Calu3 (cell line): ENCODE measurements at places on chromosomes 5 and 9. TPM values are rescaled to one million over a fixed set of nuclear protein-coding genes. Genes with fewer than 3 reads are reported as not detected.

DNA sequence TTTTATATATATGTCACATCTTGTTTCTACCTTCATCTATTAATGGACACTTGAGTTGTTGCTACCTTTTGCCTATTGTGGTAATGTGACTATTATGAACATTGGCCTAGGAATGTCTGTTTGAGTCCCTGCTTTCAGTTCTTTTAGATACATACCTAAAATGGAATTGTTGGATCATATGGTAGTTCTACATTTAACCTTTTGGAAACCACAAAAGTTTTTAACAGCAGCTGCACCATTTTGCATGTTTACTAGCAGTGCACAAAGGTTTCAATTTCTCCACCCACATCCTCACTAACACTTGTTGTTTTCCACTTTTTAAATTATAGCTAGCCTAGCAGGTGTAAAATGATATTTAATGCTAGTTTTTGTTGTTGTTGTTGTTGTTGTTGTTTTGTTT is 88.4 kb downstream of the GALNT10 start:
- peaks cover 7% of the 10 kb centered on the region for H3K4me1 ChIP-seq
- no peaks in the 10 kb centered on the region for H3K27me3 ChIP-seq
- H3K36me3 ChIP-seq = no peaks in the 10 kb centered on the region
- H3K4me3 ChIP-seq = no peak overlapping the region

GRCh38 chr5:179379321-179379890 is 34.1 kb upstream of the ADAMTS2 start:
- no peaks in the 10 kb centered on the region for H3K4me1 ChIP-seq
- no peaks in the 10 kb centered on the region for H3K36me3 ChIP-seq
- no peak overlapping the region for H3K4me3 ChIP-seq

GRCh38 chr5:160039810-160040470 is 31.0 kb downstream of the TTC1 start:
- no peaks in the 10 kb centered on the region for H3K27me3 ChIP-seq
- peaks cover 38% of the 10 kb centered on the region for H3K36me3 ChIP-seq
- DNase-seq = no peak
- H3K4me3 ChIP-seq = no peak overlapping the region

DNA sequence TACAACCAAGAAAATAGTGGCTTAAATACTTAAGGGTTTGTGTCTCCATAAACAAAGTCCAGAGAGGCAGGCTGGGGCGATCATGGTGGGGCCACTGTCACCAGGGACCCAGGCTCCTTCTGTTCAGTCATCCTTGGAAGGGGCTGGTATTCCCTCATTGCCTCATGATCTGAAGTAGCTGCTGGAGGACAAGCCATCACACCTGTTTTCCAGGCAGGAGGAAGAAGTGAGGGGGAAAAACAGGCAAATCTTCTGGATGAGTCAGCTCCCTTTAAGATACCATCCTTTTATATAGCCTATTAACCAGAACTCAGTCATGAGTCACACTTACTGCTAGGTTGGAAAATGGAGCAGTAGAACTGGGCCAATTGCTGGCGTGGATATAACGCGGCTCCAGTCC is 92.3 kb downstream of the DAP start:
- H3K4me3 ChIP-seq = no peak overlapping the region
- no peaks in the 10 kb centered on the region for H3K36me3 ChIP-seq
- no peaks in the 10 kb centered on the region for H3K4me1 ChIP-seq
- no peaks in the 10 kb centered on the region for H3K27me3 ChIP-seq

- H3K27me3 ChIP-seq = no peaks in the 10 kb centered on the region
- peaks cover 8% of the 10 kb centered on the region for H3K4me1 ChIP-seq
- no peak for DNase-seq
- no peak overlapping the region for H3K4me3 ChIP-seq
- H3K27ac ChIP-seq = no peak overlapping the region
- no peaks in the 10 kb centered on the region for H3K36me3 ChIP-seq
These were observed 24.9 kb downstream of the PITX1 start for GRCh38 chr5:135008981-135009735.

GRCh38 chr9:91162784-91163443 is 198.8 kb downstream of the AUH start:
- H3K27me3 ChIP-seq = no peaks in the 10 kb centered on the region
- no peak overlapping the region for H3K4me3 ChIP-seq
- H3K4me1 ChIP-seq = peaks cover 17% of the 10 kb centered on the region
- H3K36me3 ChIP-seq = peaks cover 4% of the 10 kb centered on the region
- DNase-seq = peak; percentile 14

- H3K4me1 ChIP-seq = peaks cover 20% of the 10 kb centered on the region
- H3K4me3 ChIP-seq = no peak overlapping the region
- H3K36me3 ChIP-seq = no peaks in the 10 kb centered on the region
- DNase-seq = no peak
- no peak overlapping the region for H3K27ac ChIP-seq
These were observed 31.1 kb upstream of the CETN3 start for GRCh38 chr5:90440644-90441043.

- no peaks in the 10 kb centered on the region for H3K27me3 ChIP-seq
- no peak for DNase-seq
- H3K4me1 ChIP-seq = no peaks in the 10 kb centered on the region
- H3K27ac ChIP-seq = no peak overlapping the region
- no peaks in the 10 kb centered on the region for H3K36me3 ChIP-seq
These were observed 202.8 kb downstream of the CWC27 start for GRCh38 chr5:64971513-64971912.

DNA sequence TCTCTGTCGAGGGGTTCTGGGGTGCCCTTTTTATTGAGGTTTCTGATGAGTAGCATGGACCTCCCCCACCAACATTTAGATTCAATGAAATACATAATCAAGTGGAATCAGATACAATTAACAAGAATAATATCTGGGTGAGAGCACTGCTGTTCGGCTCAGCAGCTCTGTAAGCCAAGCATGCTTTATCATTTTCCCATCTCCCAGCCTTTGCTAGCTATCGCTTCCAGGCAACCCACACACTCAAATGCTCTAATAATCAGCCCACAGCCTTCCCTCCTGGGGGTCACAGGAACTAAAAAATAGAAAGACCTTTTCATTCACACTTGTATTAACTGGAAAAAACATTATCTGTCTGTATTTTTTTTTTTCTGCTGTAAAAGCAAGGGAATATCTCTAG is 8.9 kb downstream of the PLPPR1 start:
- H3K27ac ChIP-seq = no peak overlapping the region
- H3K4me3 ChIP-seq = no peak overlapping the region
- no peak for DNase-seq
- no peaks in the 10 kb centered on the region for H3K36me3 ChIP-seq
- H3K27me3 ChIP-seq = peaks cover 48% of the 10 kb centered on the region

DNA sequence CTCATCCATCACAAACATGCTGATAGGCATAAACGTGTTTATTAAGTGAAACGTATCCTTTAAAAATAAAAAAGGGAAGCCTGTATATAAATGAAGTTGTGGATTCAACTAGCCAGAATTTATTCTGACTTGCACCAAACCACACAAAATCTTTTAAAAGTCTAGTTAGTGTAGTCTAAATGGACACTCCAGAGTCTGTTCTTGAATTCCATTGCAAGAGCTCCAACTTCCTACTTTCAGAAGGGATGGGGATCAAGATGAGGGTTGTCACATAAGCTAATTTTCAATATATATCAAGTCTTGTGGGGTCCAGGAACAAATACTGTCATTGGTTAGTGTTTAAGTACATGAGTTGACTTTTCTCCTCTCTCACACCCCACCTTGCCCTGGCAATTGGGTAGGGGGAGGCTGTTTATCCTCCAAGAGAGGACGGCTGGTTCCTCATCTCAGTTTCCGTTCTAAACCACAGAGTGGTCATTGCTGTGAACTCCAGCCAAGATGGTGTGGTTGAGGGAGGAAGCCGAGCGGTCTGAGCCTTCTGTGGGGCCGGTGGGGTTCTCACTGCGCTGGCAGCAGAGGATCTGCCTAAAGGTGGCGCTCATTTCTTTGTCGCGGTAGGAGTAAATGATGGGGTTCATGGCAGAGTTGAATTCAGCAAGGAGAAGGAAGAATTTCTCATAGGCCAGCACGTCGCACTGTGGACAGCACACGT is 163.2 kb downstream of the LPAR1 start:
- no peak overlapping the region for H3K27ac ChIP-seq
- DNase-seq = no peak
- H3K27me3 ChIP-seq = no peaks in the 10 kb centered on the region
- H3K36me3 ChIP-seq = no peaks in the 10 kb centered on the region
- no peaks in the 10 kb centered on the region for H3K4me1 ChIP-seq
- H3K4me3 ChIP-seq = no peak overlapping the region

GRCh38 chr5:31401691-31402090 is 130.2 kb downstream of the DROSHA start:
- no peaks in the 10 kb centered on the region for H3K4me1 ChIP-seq
- H3K27me3 ChIP-seq = no peaks in the 10 kb centered on the region
- H3K4me3 ChIP-seq = no peak overlapping the region

GRCh38 chr5:7894860-7895259 is 25.9 kb downstream of the MTRR start:
- H3K4me1 ChIP-seq = no peaks in the 10 kb centered on the region
- no peaks in the 10 kb centered on the region for H3K27me3 ChIP-seq
- H3K36me3 ChIP-seq = peaks cover 51% of the 10 kb centered on the region
- H3K4me3 ChIP-seq = no peak overlapping the region

DNA sequence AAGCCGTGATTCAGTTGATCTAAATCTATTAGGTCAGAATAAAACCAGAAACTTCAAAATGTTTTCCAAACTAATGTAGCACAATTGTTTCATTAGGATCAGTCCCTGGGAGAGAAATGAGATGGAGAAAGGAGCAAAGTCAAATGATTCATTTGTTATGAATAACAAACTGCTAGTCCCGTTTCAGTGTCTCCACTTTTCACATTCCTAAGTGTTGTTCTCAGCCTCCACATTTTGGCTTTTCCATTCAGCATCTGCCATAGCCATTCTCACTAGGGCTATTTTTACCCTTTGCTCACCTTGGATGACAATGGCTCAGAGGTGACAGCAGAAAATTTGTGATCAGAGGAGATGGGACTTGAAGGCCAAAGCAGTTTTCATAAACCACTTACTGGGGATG is 314.1 kb upstream of the KIF2A start:
- no peaks in the 10 kb centered on the region for H3K36me3 ChIP-seq
- H3K4me3 ChIP-seq = no peak overlapping the region
- no peak overlapping the region for H3K27ac ChIP-seq
- H3K27me3 ChIP-seq = peaks cover 20% of the 10 kb centered on the region

DNA sequence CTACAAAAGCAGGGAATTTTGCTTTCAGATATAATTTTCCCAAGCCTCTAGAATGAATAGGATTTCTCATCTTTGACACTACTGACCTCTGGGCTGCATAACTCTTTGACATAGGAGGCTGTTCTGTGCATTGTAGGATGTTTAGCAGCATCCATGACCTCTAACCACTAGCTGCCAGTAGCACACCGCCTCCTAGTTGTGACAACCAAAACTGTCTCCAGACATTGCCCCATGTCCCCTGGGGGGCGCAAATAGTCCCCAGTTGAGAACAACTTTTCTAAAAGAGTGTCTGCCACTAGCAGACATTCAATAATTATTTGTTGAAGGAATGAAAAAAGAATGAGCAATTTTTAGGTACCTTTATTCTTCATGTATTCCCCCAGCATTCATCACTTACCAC is 51.8 kb downstream of the POU4F3 start:
- H3K4me1 ChIP-seq = no peaks in the 10 kb centered on the region
- DNase-seq = peak; percentile 16
- H3K27me3 ChIP-seq = peaks cover 19% of the 10 kb centered on the region

Gene CDC20B
- total RNA-seq = not detected in 2 replicates

Gene UNC5A
- 19.5 and 20.2 TPM in 2 replicates for total RNA-seq

Gene PCDHA13
- total RNA-seq = 2.0 and 2.3 TPM in 2 replicates
